CD4-positive, alpha-beta T cell treated with Interleukin-15 for 4 hours (primary cell): ENCODE measurements at places on chromosomes 2 and 18.

DNA sequence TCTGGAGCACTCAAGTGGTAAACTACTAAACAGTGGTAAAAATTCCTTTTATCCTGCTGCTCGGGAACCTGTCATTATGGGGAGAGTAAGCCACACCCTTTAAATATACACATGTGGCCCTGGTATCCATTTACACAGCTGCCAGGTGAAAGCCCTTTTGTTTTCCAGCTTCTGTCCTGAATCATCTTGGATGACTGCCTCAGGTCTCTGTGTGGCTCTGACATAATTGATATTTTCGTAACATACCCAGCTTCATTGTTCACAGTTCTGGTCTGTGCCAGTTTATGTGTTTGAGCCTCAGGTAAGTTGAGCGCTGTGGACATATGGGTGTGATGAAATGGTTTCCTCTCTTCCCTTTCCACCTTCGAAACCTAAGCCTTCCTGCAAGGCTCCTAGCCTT, 15.7 kb upstream of the TTC39C start:
- no peak for DNase-seq

- DNase-seq = no peak
Measured at GRCh38 chr2:25401307-25402026, 59.7 kb upstream of the DNMT3A start.

GRCh38 chr2:100016756-100017155, 125.6 kb downstream of the AFF3 start:
- DNase-seq = no peak

- no peak for DNase-seq
Measured at GRCh38 chr18:8116341-8117005, 492.8 kb upstream of the RAB12 start.

DNA sequence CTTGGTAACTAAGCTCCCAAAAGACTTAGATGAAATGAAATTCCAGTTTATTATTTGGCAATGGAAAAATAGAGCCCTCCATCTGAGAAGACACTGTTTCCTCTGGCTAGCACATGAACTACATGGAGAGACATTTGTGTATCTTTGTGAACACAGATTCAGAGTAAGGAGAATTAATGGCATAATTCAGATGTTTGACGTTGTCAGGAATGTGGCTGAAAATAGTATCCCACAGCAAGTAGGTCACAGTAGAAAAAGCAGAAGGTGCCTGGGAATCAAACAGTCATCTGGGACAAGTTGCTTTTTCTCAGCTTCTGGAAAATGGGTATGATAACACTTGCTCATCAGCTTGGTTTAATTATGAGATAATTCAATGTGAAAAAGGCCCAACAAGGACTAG, 288.6 kb downstream of the PTPRM start:
- no peak for DNase-seq

- DNase-seq = no peak
Measured at GRCh38 chr2:95700519-95700918, 108.7 kb downstream of the TRIM43 start.

DNA sequence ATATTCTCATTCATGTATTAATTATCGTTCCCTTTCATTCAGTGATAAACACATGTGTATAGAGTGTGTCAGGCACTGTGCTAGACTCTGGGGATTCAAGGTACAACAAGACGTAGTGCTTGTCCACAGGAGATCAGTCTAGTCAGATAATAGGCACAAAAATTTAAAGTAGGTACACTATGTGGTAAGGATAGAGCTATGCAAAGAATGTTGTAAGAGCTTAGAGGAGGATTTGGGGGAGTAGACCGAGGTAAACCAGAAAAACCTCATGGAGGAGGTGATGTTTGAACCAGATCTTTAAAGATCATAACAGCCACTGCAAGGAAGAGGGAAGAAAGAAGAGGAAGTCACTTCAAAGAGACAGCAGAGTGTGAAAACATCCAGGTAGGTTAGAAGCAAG, 256.9 kb upstream of the DDX18 start:
- no peak for DNase-seq

DNA sequence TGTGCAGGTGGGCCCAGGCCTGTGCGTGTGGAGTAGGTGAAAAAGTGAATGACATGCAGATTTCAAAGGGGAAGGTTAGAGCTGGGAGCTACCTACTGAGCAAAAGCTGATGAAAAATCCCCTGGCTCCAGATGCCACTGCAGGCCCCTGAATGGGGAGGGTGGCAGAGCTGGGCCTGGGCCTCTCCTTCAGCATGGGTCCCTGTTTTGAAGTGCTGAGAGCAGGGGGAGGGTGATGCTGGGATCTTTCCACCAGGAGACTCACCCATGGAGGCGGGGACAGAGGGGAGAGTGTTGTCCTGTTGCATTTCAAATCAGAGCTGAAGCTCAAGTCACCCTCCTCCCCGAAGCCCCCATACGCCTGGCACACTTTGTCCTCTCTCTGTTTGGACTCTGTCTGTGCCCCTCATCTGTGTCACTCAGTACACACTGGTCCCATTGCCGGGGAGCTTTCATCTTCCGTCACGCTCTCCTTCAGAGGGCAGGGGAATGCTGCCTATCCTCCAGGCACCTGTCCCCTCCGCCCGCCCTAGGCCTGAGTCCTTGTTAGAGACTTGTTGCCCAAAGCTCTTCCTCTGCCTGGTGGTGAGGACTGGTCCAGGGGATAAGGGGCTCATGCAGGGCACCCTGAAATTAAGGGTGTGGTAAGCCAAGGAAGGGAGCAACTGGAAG, 206.6 kb downstream of the HAUS1 start:
- DNase-seq = no peak

- peak; percentile 20 for DNase-seq
Measured at GRCh38 chr18:26307161-26307773, 81.0 kb downstream of the TAF4B start.

DNA sequence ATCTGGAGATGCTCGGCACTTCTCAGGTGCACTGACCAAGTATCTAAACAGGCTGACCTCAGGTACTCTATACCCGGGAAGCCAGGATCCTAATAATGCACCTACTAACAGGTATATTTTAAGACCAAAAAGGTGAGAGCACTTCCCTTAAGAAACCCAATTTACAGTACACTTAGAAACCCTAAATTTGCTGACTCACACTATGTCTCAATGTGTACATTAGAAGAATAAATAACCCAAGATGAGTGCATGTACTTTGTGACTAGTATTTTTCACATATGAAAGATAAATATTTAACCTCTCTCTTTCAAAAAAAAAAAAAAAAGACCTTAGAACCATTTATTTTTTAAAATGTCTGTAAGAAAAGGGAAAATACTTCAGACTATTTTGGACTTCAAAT, 118.8 kb downstream of the ZNF516 start:
- no peak for DNase-seq

DNA sequence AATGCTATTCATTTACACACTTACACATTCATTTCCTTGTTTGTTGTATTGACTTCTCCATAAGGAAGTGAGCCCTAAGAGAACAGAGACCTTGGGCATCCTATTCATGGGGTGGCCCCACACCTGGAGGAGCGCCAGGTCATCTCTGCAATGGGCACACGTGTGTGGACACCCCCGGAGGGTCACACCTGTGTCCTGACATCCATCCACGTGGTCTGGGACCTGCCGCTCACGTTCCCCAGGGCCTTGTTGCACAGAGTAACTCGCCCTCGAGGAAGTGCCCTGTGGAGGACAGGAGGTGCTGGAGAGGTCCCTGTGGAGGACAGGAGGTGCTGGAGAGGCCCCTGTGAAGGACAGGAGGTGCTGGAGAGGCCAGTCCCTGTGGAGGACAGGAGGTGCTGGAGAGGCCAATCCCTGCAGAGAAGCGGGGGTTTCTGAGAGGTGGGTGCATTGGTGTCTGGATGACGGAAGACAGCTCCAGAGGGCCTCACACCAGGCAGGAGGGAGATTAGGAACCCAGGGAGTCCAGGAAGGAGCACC, 73.2 kb upstream of the GPC1 start:
- DNase-seq = no peak

DNA sequence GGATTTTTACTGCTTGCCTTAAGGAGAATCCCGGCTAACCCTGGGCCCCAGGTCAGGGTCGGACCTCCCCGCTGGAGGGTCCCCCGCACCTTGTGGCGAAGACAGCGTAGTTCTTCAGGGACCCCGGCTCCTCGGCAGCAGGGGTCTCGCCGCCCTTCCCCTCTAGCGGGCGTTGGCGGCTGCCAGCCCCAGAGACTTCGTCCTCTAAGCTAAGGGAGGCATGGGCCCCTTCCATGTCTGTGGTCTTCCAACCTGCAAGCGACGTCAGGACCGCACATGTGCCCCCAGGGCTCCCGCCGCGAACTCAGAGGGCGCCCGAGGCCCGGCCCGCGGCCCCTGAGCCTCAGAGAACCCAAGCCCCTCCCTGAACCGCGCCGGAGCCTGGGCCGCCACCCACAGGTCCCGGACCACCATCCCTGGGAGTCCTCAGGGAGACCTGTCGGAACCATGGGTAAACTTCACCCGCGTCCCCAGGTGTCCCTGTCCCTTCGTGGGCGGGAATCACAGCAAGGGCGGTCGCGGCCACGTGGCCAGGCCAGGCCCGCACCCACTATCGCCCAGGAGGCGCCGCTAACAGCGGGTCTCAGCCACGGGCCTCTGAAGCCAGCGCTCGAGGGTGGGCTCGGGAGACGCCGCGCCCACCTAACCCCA, 562 bp downstream of the ANKMY1 start:
- no peak for DNase-seq

DNA sequence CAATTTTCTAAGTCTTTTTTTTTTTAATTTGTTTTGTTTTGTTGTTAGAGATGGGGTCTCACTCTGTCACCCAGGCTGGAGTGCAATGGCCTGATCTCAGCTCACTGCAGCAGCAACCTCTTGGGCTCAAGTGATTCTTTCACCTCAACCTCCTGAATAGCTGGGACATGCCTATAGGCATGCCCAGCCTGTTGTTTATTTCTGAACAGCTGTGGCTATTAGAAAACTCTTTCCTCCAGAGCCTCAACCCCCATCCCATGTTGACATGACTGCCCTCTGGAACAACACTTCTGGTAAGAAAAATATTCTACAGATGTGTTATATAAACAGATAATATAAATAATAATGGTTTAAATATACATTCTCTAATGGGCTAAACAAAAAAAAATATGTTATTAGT, 44.4 kb upstream of the TWSG1 start:
- no peak for DNase-seq

GRCh38 chr18:79612291-79613108, 67.1 kb upstream of the CTDP1 start:
- no peak for DNase-seq

- DNase-seq = peak; percentile 49
Measured at GRCh38 chr18:10530852-10531251, 5.0 kb downstream of the NAPG start.

- DNase-seq = no peak
Measured at GRCh38 chr2:240786355-240786841, 33.6 kb downstream of the KIF1A start.

DNA sequence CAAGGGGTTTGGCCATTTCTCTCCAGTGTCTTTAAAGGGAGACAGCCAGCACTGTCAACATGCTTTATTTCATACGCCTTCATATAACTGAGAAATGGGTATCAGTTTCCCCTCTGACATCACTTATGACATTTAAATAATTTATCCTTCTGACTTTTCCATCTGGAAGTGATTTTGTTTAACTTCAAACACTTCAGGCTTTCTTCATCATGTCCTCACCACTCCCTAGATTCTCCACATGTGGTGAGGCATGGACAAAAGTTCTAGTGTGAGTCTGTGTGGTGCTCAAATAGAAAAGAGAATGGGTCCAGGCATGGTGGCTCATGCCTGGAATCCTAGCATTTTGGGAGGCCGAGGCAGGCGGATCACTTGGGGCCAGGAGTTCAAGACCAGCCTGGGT, 158.6 kb downstream of the TXNL1 start:
- no peak for DNase-seq

GRCh38 chr18:55452123-55452611, 135.8 kb downstream of the TCF4 start:
- no peak for DNase-seq

DNA sequence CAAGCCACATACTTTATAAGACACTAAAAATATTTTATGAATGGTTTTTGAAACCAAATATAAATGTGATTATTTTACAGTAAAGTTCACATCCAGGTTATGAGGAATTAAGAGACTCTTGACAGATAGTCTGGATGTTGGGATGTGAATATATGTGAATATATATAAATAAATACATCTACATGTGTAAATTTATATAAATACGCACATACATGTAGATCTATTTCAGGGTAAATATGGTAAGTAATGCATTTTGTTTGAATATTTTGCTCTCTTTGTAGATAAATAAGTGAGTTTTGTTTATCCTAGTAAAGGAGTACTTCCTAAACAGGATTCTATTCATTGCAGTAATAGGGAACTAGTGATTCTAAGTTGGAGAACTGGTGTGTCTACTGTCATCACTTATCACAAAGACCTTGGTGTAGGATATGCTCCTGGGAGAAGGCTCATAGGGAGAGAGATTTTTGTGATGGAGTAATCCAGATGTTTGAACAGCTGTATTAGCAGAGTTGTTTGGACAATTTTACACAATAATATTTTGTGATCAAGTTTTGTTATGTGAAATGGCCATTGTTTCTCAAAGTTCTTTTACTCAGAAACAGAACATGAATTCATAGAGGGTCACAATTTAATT, 60.2 kb upstream of the NT5C1B start:
- no peak for DNase-seq

DNA sequence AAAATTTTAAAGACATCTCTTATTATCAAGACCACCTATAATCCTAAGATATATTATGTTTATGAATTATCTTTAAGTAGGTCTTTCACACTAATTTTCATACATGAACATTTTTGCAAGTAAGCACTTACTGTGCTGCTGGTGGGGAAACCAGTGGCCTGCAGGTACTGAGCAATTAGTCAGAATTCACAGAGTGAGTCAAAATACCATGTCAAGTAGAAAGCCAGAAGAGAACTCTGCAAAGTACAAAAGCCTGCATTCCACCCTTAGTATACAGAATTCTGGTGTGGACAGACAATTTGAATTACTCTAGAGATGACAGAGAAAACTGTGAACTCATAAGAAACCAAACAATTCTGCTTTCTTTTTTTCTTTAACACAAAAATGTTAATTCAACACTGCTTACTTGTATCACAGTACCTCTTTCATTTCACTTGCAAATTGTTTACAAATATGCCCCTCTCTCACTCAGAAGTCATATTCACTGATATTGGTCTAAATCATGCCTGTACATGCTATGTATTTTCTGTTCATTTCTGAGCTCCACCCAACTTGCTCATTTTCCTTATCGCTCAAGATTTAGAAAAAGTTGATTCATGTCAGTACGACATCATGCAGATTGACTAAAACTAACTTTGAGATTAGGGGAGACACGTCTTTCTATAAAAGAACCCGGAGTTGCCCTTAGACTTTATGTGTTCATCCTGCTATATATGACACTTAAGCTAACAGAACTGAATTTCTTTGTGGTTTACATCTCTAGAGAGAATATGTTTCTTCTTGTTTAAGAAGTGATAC, 182.9 kb downstream of the IKZF2 start:
- DNase-seq = peak; percentile 4

- no peak for DNase-seq
Measured at GRCh38 chr2:107569496-107569895, 257.2 kb upstream of the RGPD4 start.

DNA sequence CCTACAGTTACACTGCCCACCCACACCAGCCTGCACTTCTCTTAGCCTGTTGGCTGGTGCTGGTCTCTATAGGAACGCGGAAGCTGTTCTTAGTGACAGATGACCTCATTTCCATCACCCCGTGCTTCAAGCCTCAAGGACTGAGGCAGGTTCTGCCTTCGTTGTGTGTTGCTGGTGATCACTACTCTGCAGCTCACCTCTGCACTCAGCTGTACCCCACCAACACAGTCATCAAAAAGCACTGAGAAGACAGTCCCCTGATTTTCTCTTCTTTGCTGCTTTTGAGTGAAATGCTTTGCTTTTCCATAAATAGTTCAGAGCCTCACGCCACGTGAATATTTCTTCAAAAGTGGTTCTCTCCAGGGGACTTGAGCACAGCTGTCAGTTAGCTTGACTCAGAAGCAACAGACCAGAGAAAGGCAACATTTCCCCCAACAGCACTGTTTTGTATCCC, 225.7 kb upstream of the CCDC150 start:
- no peak for DNase-seq
